Calu3 (cell line): ENCODE measurements at places on chromosomes 13 and 19.

DNA sequence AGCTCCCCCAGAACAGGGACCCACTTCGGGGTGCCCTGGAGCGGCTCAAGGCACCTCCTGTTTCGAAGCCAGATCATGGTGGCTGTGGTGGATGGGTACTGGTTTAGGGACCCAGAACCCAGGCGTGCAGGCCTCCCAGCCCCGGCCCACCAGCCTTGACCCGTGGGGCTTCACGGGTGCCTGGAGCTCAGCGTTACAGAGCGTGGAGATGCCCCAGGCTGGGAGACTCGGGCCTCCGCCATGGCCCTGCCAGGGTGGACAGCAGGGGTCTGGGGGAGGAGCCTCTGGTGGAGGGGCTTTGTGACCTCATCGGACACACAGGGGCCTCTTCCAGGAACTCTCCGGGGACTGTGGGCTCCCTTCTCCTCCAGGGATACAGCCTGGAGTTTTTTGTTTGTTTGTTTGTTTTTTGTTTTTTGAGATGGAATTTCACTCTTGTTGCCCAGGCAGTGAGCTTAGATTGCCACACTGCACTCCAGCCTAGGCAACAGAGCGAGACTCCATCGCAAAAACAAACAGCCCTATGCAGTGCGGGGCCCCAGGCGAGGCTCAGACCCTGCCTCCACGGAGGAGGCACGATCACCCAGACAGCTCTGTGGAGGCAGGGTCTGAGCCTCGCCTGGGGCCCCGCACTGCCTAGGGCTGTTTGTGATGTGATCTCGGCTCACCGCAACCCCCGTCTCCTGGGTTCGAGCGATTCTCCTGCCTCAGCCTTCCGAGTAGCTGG, at the start of gene GARIN5B:
Gene GARIN5B, minus strand, starts transcription at position 271 of the 727 bp plus-strand sequence. Its CDS starts 194 bp downstream, at position 77.
- no peak for DNase-seq

DNA sequence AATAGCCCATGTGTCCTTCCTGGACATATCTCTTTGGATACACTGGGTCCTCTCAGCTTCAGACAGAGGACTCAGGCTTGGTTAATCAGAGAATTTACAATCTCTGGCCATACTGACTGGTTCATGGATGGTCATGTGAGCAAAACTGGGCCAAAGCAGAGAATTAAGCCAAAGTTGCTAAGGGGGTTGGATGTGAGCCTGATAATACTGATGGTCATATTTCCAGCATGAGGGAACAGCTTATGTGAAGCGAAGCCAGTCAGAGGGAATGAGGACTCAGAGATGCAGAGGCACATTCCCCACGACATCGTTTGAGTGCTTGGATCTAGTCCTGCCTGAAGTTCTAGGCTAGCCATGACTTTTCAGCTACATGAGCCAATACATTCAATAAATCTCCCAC, 22.0 kb upstream of the LRRC4B start:
- DNase-seq, result no peak

GRCh38 chr19:17529239-17530158, 18.1 kb downstream of the PGLS start:
- DNase-seq, result no peak

- DNase-seq, result no peak
Measured at GRCh38 chr13:114062754-114063153, 69.7 kb downstream of the RASA3 start.

DNA sequence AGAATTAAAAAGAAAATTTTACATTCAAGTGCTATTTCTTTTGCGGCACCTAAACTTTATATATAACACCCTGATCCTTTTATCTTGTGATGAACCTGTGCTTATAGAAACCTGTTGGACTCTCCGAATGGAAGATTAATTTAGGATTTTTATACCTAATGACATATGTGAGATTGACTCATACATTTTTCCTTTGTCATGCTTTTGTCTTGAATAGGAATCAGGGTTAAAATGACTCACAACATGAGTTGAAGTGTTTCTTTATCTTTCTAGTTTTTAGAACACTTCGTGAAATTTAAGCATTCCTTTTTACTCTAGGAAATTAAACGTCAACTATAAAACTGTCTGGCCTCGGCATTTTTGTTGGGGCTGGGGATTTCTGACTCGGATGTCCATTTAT, 378.9 kb downstream of the PCDH20 start:
- DNase-seq, result no peak

DNA sequence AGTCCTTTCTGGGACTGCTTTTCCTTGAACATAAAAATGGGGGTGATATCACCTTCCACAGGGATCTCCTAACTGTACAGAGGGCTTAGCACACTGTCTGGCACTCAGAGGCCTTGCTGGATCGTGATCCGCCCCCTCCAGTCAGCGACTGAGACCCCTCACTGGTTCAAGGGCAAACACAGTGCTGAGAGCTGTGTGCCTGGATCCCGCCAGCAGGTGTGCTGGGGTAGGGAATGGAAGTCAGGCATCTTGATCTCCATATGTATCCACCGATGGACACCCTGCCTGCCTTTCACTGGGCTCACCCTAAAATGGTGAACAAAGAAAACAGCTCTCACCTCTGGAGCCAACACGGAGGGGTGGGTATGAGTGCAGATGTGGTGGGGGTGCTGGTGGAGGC, 64.3 kb downstream of the IRS2 start:
- DNase-seq, result no peak

DNA sequence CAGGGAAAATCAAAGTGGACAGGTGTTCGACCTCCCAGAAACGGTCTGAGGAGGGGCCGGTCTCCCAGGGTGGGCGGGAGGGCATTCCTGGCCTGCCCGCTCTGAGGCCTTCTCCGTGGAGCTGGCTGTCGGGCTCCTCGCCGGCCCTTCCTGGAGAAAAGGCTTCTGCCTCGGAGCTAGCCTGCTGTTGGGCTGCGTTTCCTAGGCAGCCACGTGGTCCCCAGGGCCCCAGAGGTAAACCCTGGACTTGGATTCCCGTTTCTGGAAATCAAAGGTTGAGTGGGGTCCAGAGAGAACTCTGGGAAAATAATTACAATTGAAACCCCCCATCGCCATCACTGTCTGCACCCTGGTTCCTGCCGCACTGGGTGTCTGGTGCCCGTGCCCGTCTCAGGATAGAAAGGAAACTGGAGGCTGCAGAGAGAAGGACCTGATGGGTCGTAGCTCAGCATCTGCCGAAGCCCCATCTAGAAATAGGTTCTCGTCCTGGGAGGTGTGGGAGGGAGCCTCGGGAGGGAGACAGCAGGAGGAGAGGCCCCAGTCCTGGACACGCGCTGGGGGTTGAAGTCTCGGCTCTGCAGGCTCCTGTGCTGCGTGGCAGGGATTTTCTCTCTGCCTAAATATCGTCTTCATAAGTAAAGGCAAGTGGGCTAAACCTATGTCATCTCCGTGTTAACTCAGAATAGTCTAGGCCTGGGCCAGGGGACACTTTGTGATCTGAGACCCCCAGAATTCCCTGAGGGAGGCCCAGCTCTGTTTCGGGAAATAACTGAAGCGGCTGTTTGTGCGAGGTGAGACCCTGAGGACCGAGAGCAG, 7.7 kb upstream of the PROZ start:
- DNase-seq, result no peak

- DNase-seq, result no peak
Measured at GRCh38 chr13:22040810-22041364, 370.0 kb downstream of the FGF9 start.
